ENCODE measurements at places on chromosomes 2 and 18.

GRCh38 chr2:46569766-46570165 lies 90.4 kb downstream of the TMEM247 start:
- DNase-seq, result no peak

GRCh38 chr18:23136326-23137096 lies 1.2 kb downstream of the CABLES1 start:
- peak; percentile 33 for DNase-seq

DNA sequence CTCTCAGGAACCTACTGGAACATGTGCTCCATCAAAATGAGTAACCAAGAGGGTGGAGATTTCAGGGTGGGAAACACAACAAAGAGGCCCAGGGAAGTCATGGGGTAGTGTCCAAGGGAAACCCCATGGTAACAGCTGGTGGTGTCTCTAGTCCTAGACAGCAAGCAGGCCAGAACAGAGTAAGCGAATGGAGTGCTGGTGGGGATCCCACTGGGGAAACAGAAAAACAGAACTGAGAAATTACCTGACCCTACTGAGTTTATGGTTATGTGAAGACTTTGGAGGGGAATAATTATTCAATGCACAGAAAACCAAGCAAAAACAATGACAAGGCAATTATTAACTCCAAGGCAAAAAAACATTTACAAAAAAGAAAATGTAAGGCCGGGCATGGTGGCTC lies 16.9 kb downstream of the ERCC3 start:
- DNase-seq, result no peak

DNA sequence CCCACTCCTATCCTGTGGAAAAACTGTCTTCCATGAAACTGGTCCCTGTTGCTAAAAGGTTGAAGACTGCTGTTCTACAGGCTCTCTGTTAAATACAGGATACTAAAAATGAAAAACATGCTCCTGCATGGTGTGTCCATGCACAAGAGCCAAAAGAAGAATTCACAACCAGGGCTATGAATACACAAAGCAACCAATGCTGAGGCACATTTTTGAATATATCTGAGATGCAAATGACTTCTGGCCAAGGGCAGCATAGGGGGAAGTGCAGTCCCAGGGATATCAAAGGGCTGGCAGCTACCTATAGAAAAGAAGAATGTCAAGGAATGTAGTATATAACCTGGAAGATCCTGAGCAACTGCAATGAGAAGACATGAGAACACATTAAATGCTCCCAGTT lies 6.6 kb downstream of the NEMP2 start:
- no peak for DNase-seq

DNA sequence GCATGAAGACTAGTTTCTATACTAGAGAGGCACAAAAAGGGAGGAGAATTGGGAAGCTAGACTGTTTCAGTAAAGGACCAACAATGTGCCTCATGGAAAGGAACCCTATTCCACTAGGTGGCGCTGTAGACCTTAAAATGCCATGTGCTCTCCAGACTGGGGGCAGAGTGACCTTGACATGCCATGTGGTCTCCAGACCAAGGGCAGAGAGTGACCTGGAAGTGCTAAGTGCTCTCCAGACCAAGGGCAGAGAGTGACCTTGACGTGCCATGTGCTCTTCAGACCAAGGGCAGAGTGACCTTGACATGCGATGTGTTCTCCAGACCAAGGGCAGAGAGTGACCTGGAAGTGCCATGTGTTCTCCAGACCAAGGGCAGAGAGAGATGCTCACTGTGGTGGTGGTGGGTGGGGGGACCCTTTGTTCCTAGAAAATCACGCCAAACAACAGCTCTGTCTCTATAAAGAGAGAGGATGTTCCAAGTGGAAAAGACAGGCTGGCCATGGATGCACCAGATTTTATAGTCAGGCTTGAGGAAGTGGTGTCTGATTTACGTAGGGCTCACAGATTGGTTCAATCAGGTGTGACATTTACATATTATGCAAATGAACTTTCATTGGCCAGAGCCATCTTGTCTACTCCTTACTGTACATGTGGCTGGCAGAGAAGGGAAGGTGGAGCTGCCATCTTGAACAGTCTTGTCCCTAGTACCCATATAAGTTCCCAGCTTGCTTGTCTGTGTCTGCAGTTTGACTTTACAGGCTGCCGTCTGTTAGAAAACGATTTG lies 344.0 kb upstream of the DDX18 start:
- peak; percentile 20 for DNase-seq

Data from NCI-H524 (cell line).